ENCODE measurements at places on chromosomes 7 and 10.

DNA sequence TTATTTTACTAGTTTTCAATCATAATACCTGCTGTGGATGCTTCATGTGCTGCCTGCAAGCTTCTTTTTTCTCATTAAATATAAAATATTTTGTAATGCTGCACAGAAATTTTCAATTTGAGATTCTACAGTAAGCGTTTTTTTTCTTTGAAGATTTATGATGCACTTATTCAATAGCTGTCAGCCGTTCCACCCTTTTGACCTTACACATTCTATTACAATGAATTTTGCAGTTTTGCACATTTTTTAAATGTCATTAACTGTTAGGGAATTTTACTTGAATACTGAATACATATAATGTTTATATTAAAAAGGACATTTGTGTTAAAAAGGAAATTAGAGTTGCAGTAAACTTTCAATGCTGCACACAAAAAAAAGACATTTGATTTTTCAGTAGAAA, 103.0 kb downstream of the PTEN start:
- no peak for DNase-seq

DNA sequence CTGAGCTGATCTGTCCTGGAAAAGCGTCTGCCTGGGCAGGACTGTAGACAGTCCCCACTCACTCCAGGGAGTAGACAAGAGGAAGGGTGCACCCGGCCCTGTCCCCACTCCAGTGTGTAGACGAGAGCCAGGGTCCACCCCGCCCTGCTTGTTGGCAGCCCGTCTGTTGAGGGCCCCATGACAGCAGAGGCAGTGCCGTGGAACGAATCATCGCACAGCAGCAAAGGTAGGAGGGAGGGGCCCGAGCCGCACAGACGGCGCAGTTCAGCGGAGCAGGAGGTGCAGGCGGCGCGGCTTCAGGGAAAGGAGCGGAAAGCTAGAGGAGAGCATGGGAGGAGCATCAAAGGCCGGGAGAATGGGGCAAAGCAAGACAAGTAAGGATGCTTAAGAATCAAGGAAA, 93.0 kb downstream of the DYNC2I1 start:
- DNase-seq = no peak

DNA sequence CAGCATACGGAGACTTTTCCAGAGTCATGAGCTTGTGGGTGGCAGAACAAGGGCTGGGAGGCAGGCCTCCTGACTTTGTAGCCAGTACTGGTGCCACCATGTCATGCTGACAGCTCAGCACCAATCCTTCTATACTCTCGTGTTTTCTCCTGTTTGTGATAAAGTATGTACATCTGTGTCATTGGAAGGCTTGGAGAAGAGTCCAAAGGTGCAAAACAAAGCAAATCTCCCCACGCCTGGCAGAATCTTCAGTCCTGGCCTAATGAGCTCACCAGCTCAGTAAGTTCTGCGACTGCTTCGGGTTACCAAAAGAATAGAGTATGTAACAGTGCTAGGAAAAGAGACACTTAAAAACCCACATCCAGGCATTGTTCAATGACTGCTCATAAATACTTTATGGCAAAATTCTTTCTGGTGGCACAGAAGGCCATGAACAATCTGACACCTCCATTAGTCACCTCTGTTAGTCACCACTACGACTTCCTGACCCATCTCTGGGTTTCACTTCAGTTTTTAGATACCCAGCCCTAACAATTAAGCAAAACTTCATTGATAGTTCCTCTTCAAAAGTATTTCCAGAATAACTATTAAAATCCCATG, 24.5 kb downstream of the STEAP1 start:
- peak; percentile 86 for DNase-seq

- no peak for DNase-seq
Observed at GRCh38 chr7:19110026-19110730, 7.3 kb downstream of the TWIST1 start.

DNA sequence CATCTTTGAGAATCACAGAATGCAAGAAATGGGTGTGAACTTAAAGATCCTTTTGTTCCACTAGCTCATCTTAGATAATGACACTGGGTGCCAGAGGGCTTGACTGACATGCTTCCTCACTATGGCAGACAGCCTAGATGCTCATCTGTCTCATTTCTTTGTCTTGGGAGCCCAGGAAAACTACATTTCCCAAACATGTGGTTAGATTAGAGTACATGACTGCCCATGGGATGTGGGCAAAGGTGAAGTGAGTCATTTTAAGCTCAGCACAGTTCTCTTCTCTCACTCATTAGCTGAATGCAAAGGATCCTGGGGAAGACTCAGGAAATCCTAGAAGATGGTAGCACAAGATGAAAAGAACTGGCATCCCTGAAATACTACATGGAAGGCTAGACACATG, 32.5 kb upstream of the TBX20 start:
- DNase-seq = no peak

GRCh38 chr10:53135213-53135896, 362.8 kb upstream of the MBL2 start:
- DNase-seq = no peak

GRCh38 chr7:1950452-1951158, 280.5 kb downstream of the ELFN1 start:
- DNase-seq = no peak

DNA sequence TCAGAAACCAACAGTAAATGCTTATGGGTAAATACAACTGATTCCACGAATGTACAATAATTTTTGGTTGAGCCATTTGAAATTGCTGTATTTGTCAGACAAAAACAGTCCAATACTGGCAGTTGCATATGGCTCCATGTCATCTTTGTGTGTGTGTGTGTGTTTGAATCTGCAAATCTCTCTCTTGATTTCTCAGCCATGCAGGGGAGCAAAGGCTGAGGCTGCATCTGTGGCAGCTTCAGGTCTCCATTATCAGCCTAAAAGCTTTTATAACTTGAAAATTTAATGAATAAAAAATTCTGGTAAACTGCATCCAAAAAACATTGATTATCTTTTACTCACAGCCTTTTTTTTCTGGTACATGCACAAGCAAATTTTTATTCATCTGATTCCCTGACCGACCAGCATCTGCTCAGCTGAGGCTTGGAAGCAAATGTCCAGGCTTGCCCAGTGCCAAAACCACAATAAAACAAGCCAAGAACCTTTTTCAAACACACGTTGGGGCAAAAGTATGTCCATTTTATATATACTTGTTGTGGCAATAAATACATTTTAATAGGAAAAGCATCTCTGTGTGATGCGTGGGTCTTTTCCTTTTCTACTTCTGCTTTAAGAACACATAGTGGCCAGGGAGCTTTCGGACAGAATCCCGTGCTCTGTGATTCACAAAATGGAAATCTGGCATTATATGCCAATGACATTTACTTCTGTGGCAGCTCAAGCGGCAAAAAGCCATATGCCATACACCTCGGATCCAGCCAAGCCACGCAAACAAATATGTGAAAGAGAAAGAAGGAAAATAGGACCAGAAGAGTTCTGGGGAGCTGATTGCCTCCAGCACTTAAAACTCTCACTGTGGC, 275.6 kb upstream of the AOAH start:
- no peak for DNase-seq

DNA sequence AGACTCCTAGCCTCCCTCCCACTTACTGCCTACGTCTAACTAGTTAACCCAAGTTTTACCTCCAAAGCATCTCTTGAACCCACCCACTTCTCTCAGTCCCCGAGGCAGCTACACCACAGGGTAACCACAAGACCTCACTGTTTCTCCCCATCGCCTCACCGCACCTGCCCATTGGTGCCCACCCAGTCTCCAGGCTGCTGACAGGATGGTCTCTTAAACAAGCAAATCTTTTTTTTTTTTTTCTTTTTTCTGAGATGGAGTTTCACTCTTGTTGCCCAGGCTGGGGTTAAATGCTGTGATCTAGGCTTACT, 47.0 kb downstream of the DENND2A start:
- no peak for DNase-seq

- DNase-seq = no peak
Observed at GRCh38 chr10:93570383-93570782, 3.9 kb downstream of the FFAR4 start.

DNA sequence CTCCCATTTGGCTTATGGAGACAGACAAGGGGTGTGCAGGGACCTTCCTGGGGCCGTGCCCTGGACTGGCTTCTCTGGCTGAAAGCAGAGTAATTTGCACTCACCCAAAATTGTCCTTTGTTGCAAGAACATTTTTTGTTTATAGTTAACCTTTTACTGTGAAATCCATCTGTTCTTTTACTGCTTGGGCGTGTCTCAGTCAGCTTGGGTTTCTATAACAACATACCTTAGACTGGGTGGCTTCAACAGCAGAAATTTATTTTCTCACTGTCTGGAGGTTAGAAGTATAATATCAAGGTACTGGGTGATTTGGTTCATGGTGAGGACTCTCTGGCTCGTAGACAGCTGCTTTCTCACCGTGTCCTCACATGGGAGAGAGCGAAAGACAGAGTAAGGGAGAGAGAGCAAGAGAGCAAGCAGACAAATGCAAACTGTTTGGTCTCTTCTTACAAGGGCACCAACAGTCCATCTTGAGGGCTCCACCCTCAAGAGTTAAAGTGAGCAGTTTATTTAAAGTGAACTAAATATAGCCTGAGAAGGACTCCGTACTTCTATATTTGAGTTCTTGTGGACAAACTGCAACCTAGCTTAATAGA, 131.0 kb upstream of the NPY start:
- no peak for DNase-seq

- no peak for DNase-seq
Observed at GRCh38 chr10:121436630-121437341, 161.5 kb downstream of the FGFR2 start.

DNA sequence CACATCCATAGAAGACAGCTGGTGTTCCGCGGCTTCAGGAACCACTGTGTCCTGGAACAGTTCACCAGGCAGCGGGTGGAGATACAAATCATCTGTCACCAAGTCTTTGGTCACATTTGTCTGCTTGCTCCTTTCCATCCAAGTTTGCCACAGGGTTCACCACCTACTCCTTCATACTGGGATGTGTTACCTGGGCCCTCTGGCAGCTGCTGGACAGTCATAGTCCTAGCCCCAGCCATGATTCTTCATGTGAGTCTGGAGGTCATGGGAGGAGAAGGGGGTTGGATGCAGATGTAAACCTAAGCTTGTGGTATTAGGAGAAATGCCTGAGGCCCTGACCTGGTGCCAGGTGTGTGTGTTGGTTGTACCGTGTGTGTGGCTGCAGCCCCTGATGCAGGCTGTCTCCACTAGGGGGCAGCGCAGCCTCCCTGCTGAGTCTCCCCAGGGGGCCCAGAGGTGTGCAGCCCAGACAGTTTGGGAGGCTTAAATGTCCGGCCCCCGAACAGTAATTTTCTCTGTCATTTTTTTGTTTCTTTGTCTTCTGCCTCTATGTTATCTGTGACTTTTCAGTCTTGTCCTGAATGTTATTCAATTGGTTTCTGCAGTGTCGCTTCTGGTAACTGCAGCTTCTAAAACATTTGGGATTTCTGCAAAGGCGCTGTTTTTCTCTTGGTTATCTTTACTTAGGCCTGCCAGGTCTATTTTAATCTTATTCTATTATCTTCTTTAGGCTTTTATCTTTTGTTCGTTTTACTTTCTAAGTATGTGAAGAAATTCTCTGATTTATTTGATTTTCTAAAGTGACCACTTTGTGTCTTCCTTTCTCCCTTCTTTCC, 14.8 kb downstream of the NPS start:
- peak; percentile 43 for DNase-seq

- no peak for DNase-seq
Observed at GRCh38 chr7:47946581-47947354, 1.5 kb downstream of the PKD1L1 start.

GRCh38 chr7:53068673-53069072, 33.2 kb downstream of the POM121L12 start:
- no peak for DNase-seq

DNA sequence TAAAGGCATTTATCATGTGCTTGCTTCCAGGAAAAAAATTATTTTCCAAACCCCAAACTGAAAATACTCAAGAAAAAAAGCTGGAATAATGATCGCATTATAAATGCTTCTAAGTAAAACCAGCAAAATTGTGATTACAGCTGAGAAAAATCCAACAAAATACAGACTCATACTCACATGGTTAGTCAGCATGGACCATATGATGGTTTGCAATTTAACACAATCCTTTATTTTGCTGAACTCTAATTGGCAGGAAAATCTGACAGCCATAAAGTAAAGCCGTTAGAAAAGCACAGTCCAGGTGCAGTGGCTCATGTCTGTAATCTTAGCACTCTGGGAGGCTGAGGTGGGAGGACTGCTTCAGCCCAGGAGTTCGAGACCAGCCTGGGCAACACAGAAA, 59.6 kb downstream of the BRI3 start:
- DNase-seq = no peak

DNA sequence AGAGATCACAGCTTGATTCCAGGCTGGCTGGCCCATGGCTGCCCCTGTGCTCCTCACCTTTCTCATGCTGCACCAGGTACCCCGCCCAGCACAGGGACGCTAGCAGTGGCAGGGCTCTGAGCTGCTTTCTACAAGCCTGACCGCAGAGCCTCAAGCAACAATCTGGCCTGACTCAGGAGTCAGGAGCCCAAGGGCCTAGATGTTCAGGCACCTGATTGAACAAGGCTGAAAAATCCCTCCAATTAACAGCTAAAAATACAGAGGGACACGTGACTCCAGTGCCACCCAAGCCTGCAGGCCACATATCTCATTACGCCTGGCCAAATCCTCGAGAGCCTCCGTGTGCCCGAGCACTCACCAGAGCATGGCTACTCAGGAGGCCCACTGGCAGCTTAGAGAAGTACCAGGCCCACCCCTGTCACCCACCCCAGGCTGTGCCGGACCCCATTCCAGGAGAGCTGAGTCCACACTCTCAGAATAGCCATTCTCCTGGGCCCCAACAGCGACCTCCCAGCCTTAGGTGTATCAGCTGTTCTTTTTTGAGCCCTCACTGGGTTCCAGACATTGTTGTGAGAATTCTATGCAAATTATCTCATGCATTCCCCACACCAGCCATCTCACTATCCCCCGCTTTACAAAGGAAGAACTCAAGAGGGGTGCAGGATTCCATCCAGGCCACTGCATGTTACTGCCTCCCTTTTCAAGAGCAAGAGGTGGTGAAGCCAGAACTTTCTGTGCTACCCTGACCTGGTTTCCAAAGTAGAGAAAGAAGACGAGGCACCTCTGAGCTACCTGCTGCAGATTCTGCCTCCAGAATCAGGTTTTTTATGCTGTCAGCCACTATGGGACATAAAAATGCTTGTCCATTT, 98.3 kb downstream of the COL13A1 start:
- DNase-seq = no peak

GRCh38 chr10:80924063-80924952, 386.6 kb downstream of the SH2D4B start:
- DNase-seq = peak; percentile 51

DNA sequence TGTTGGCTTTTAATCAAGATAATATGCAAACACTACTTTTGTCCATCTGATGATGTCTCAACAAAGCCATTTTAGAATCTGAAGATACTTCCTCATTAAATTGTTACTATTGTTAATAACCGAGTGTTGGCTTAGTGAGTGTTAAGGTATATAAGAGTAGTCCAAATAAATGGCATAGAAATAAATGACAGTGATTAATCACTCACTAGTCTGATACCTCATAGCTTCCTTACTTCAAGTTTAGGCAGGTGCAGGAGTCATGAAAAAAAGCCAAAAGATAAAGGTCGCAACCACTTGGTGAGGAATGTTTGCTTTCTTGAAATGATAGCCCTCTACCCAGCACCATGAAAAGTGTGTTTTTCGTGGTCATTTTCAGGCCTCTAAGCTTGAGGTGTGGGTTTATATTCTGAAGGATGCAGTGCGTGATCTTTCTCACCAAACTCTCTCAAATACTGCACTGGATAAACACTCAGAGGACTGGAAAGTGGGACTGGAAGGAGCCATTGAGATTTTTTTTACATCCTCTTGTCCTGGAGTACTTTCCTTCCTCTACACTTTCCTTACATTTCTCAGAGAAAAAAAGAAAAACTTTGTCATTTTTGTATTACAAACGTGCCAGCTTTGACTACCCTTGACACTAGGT, 138.1 kb downstream of the KIAA1217 start:
- DNase-seq = no peak
